ENCODE measurements at places on chromosomes 3 and 15. TPM values are rescaled to one million over a fixed set of nuclear protein-coding genes. Genes with fewer than 3 reads are reported as not detected.

Gene TNFSF10
- 0.15 TPM for total RNA-seq

Gene SLC15A2
- total RNA-seq: 0.10 TPM

Gene LDHAL6B
- not detected for total RNA-seq

Gene CHRM5
- total RNA-seq: not detected

Gene STAB1
- 0.16 TPM for total RNA-seq

Gene PRICKLE2
- total RNA-seq: 2.8 TPM

Gene ADGRG7
- total RNA-seq: not detected

Gene EPHA6
- 0.07 TPM for total RNA-seq

Gene TMA7
- 319 TPM for total RNA-seq

Gene CCDC191
- total RNA-seq: 1.9 TPM

Gene PTX3
- 1.0 TPM for total RNA-seq

Gene CPN2
- total RNA-seq: not detected

Gene NOX5
- 0.30 TPM for total RNA-seq

Gene PATL2
- not detected for total RNA-seq

Data from A549 treated with Mapracorat at 1 μM for 4 hours (cell line).